ENCODE measurements at places on chromosomes 12 and 14. TPM values are rescaled to one million over a fixed set of nuclear protein-coding genes. Genes with fewer than 3 reads are reported as not detected.

- H3K4me3 ChIP-seq, result peak overlapping the region; percentile 29
- H3K4me1 ChIP-seq, result peaks cover 8% of the 10 kb centered on the region
- no peak overlapping the region for H3K27ac ChIP-seq
- H3K36me3 ChIP-seq, result no peaks in the 10 kb centered on the region
- H3K27me3 ChIP-seq, result peaks cover 16% of the 10 kb centered on the region
- DNase-seq, result peak; percentile 8
Observed at GRCh38 chr14:99792551-99793212, 531 bp upstream of the EML1 start.

- H3K4me1 ChIP-seq, result peaks cover 5% of the 10 kb centered on the region
- peaks cover 11% of the 10 kb centered on the region for H3K27me3 ChIP-seq
- no peak overlapping the region for H3K27ac ChIP-seq
Observed at GRCh38 chr14:76389841-76390240, 13.9 kb downstream of the ESRRB start.

DNA sequence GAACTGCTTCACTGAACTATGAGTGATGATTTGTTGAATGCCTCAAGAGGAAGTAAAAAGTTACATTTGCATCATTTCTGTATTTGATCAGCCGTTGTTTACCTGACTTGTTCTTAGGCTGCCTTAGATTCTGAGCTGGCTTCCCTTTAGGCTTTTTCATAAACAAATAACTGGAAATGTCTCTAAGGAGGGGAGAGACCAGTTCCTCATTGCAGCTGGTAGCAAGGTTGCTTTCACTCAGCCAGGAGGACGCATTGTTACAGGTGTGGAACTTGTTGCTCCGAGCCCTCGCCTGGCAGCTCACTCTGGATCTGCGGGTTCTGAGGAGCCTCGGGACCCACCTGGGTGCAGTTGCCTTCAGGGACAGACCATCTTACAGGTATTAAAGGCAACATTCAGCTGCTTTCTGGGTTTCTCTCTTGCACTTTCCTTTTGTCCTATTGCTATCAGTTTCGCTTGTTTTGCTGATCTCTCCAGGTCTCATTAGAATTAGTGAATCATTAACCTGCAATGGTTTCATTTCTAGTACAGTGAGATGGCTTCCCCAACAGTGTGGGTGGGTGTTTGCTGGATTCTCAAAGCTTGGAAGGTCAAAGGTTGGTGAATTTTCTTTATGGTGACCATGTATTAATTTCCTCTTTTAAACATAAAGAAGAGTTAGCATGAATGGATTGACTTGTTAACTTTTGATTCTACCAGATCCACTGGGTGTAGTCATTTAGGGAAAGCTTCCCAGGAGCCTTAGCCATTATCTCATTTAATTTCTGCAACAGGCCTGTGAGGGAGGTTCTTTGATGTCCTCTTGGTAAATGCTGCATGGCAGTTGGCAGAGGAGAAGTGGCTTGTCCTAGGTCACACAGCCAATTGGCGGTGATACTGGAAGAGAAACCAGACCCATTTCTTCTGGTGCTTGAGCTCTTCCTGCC, at the start of gene PLEKHG7:
Gene PLEKHG7 (plus strand): TSS at position 236 of the 926 bp plus-strand sequence. CDS start 3,643 bp downstream, outside the sequence.
- DNase-seq, result no peak
- H3K4me3 ChIP-seq, result no peak within 1 kb of the TSS
- no peaks in the 10 kb centered on the region for H3K27me3 ChIP-seq
- H3K36me3 ChIP-seq, result no peaks in the 10 kb centered on the region
- H3K4me1 ChIP-seq, result no peaks in the 10 kb centered on the region

Gene NEUROD4
- not detected for total RNA-seq

- H3K27me3 ChIP-seq, result no peaks in the 10 kb centered on the region
- H3K27ac ChIP-seq, result no peak overlapping the region
- no peaks in the 10 kb centered on the region for H3K4me1 ChIP-seq
Observed at GRCh38 chr14:65032319-65032718, 45.6 kb downstream of the FNTB start.

Measured in CD4-positive, alpha-beta T cell (primary cell).